ENCODE measurements at places on chromosomes 7 and 10.

DNA sequence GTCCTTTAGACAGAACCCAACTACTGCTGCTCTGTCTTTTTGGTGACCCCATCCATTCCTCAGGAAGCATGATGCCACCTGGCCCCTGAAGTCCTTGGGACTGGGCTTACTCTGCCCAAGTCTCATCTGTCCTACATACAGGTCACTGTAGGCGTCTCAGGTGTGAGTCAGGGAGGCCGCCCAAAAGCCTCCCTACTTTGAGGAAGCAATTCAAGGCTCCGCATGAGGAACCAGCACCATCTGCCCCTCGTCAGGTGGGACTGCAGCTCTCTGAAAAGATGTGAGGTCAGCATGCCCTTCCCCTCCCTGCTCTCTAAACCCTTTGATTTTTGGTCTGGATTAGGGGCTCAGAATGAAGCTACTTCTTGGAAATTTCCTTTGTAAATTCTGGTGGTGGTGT is 354.8 kb downstream of the CXCL12 start:
- peak; percentile 23 for DNase-seq

DNA sequence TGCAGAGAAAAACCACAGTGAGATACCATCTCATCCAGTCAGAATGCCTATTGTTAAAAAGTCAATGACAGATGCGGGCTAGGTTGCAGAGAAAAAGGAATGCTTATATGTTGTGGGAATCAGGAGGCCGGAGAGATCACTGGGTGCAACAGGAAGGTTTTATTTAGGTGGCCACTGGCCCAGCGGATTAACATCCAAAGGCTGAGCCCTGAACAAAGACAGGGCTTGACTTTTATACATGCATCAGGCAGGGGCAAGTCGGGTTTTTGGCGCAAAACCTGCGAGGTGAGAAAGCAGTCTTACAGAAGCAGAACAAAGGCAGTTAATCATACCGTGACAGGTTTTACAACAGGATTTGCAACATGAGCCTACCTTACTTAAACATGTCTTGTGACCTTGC is 620 bp downstream of the ZNF117 start:
- no peak for DNase-seq

GRCh38 chr10:8058274-8059111 is 4.0 kb downstream of the GATA3 start:
- no peak for DNase-seq

- no peak for DNase-seq
These were observed 24.4 kb downstream of the C10orf71 start for GRCh38 chr10:49323171-49323895.

- no peak for DNase-seq
These were observed 2.6 kb upstream of the CH25H start for GRCh38 chr10:89209718-89210117.

- DNase-seq, result no peak
These were observed 57.7 kb downstream of the PRTFDC1 start for GRCh38 chr10:24894728-24895127.

- DNase-seq, result no peak
These were observed 20.0 kb downstream of the HYAL4 start for GRCh38 chr7:123864966-123865365.

DNA sequence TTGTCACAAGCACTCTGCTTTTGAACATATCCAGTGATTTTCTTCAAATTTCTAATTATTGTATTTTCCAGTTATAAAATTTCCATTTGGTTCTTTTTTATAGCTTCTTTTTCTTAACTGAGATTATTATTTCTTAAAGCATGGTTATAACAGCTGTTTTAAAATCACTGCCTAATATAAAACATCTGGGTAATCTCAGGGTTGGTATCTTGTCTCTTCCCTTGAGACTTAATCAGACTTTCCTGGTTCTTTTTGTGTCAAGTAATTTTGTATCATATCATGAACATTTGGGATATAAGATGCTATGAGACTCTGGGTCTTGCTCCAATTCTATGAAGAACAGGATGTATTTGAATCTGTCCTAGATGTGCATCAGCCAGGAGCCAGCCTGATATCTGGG is 93.6 kb downstream of the HIBADH start:
- DNase-seq, result no peak

DNA sequence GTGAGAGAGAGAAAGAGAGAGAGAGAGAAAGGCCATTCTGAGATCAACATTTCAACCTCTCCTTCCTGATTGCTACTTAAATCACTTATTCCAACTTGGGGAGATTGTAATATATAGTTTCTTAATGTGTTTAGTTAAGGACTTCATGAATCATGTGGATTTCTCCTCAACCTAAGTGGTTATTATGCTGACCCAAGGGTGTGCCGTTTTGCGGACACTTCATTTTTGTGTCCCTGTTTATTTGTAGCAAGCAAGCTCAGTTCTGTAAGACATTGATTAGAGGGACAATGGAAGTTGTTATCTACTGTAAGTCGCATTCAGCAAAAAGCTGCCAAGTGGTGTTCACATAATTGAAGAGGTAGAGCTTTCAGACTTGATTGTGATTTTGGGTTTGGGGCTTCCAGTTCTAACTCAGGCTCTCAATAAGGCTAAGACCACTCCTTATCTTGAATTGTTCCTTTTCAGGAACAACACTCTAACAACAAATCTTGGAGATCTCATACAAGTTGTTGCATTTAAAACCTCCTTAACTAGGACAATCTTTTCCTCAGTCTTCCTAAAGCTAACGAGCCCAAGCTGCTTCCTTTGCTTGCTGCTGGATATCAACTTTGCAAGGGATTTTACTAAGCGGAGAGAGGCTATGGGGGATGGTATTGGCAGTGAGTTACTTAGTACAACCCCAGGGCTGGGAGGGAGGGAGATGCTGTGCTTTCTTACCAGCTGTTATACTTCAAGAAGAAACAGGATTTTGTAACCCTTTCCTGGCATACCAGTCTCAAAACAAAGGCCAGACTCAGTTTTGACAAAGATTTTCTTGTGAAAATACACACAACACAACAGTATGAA is 19.8 kb upstream of the COL1A2 start:
- DNase-seq, result no peak

- DNase-seq, result no peak
These were observed 39.3 kb downstream of the MALSU1 start for GRCh38 chr7:23338439-23338838.

- no peak for DNase-seq
These were observed 198.1 kb upstream of the KLF14 start for GRCh38 chr7:130932088-130932487.

DNA sequence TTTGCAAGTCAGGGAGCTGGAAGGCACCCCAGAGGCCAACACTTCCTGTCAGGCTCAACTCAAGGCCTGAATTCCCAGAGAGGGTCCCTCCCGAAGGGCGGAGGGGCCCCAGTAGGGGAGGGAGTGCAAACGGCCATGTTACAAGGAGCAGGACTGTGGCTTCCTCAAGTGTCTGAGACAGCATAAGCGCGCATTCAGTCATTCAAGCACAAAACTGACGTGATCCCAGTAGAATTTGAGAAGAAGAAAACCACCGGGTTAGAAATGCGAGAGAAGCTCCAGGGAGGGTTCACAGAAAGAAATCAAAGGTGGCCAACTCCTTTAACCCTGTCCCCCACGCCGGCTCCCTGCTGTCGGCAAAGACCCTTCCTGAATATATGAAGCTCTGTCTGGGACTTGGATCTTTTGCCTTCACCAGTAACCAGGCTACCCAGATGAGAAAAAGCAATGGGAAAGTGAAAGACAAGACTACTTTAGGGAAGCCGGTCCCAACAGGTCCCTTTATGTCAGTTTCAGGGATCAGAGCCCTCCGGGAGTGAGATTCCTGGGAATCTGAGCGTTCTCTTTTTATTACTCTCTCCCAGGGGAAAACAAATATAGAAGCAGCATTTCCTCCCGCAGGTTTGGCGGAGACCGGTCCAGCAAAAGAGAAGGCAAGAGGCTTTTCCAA is 1.3 kb downstream of the AFAP1L2 start:
- DNase-seq, result no peak

DNA sequence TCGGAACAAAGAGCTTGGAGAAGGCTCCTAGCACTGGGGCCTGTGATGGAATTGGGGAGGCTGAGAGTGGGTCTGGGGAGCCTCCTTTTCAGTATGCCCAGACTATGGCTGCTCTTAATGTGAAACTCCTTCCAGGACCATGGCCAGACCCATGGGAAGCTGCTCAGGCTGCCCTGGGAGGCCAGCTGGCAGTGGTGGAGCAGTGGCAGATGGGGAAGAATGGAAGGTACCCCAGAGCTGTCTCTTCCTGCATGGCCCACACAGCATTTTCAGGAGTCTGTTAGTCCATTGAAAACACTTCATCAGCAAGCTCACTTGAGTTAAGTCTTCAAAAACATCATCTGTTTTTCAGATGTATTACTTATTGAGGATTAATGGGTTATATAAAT is 18.5 kb downstream of the NACAD start:
- DNase-seq, result no peak

DNA sequence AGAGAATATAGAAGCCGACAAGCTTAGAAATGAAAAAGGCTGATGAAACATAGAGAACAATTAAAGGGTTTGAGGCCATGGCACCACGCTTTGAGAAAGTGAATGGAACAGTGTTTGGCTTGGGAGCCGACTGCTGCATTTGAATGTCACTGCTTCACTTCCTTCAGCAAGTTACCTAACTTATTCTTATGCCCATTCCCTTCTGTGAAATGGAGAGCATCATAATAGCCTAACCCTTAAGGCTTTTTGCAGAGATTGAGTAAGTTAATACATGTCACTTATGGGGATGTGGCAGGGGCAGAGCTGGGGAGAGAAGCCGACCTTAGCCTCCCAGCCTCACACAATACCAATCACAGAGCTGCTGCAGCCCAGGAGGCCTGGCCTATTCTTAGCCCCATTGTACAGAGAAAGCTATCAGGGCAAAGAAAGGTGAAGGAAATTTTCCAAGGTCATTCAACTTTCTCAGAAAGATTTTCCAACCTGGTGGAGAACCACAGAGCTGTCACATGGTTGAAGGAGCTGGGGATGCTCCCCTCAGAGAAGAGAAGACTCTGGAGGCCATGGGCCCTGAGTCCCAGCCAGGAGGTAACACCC is 186.0 kb upstream of the GDF10 start:
- no peak for DNase-seq

GRCh38 chr10:125984865-125985495 is 88.6 kb downstream of the FANK1 start:
- no peak for DNase-seq

DNA sequence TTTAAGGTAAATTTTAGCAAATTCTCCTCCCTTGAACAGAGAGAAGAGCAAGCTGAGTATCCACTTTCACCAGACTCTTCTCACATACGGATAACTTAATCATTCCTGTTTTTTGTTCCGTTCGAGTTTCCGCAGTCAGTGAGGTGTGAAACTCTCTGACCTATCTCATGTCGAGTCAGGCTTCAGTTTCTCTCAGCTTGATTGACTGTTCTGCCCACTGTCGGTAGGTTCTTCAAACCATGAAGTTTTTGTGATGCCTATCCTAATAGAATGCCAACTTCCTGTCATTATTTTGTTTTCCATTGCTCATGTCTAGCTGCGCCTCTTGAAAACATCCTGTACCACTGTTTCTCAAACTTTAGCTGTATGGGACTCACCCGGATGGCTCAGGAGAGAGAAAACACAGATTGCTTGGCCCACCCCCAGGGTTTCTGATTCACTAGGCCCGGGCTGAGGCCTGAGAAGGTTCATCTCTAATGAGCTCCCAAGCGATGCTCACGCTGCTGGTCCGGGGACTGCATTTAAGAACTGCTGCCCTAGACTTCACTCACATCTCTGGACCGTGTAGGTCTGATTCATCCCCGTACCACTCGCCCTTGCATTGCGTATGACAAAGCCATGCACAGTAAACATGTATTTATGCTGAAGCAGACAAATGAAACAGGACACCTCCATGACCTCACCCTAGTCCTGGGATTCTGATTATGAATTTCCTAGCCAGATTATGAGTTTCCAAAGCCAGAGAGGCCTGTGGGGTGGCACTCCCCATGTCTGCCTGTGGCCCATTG is 208.4 kb upstream of the AGK start:
- no peak for DNase-seq

DNA sequence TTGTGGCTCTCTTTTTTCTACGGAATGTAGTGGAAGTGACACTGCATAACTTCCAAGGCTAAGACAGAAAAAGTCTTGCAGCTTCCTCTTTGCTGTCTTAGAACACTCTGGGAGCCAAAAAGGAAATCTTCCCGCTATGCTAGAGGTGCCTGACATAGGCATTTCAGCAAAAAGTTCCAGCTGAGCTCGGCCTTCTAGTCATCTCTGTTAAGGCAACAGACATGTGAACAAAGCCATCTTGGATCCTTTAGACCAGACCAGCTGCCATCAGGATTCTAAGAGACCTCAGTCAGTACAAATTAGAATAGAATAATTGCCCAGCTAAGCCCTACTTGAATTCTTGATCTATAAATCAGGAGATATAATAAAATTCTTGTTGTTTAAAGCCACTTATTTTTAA is 16.3 kb upstream of the COL1A2 start:
- no peak for DNase-seq

- DNase-seq, result no peak
These were observed 40.1 kb upstream of the SLC29A3 start for GRCh38 chr10:71278691-71279588.

GRCh38 chr7:137996386-137996851 is 5.5 kb downstream of the CREB3L2 start:
- no peak for DNase-seq

DNA sequence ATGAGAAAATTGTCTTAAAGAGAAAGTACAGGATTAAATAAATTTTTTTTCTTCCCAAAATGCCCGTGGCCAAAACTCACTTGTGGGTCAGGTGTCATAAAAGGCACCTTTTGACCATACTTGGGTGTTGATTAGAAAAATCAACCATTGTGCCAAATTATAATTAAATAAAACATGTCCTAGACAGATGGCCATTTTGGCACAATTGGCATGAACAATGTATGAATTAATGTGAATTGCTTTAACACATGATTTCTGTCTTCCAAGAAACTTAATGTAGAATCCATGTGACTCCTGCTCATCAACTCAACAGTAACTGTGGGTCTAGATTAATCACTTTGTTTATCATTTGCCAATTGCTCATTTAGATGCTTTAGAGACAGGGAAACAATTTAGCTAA is 64.0 kb downstream of the CSTF2T start:
- DNase-seq, result no peak
